ENCODE measurements at places on chromosomes 13 and 19.

GRCh38 chr13:42275098-42275471 lies 3.1 kb downstream of the AKAP11 start:
- DNase-seq, result no peak

GRCh38 chr13:112053167-112053743 lies 13.7 kb upstream of the SOX1 start:
- no peak for DNase-seq

DNA sequence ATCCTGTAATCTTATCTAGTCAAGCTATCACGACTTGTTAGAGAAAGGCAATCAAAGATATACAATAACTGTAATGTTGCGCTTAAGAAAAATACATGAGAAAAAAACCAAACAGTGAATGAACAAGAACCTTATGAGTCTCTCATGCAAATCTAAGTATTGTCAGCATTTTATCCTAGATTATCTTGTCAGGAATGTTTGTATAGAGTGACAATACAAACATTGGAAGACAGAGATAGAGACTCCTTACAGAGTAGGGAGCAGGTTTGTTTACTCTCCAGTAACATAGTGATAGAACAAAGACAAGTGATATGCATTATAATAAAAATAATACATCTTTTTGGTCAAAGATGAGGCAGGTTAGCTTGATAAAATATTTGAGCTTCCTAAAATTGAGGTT lies 444.8 kb downstream of the SLITRK5 start:
- no peak for DNase-seq

DNA sequence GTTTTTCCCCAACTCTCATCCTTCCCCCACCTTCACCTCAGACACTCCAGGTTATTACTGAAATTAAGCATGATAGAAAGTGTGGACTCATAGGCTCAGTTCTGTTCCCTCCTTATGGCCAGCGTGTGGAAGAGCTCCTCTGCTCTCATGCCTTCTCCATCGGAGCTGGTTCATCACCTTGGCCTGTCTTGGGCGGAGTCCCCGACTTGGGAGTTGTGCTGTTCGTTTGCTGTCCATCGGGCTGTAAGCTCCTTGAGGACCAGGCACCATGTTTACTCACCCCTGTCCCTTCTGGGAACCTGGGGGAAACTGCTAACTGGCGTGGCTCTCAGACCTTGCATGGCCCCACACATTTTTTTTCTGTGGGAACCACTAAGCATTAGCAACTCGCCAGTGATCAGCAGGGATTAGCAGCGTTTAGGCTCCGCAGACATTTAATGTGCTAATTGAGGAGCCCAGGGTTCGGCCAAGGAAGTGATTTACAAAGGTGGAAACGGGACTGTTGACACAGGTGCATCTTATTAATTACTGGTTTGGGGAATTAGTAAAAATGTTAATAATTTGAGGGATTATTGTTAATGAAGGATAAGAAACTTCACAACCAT lies 123.8 kb downstream of the TM9SF2 start:
- DNase-seq, result no peak

GRCh38 chr13:25171517-25172302 lies at the start of gene AMER2:
Gene AMER2 (minus strand): TSS chr13:25172288. CDS start chr13:25171619, 669 bp downstream.
- DNase-seq, result peak; percentile 66

- DNase-seq, result no peak
Observed at GRCh38 chr19:51722492-51722891, 1.3 kb downstream of the HAS1 start.

DNA sequence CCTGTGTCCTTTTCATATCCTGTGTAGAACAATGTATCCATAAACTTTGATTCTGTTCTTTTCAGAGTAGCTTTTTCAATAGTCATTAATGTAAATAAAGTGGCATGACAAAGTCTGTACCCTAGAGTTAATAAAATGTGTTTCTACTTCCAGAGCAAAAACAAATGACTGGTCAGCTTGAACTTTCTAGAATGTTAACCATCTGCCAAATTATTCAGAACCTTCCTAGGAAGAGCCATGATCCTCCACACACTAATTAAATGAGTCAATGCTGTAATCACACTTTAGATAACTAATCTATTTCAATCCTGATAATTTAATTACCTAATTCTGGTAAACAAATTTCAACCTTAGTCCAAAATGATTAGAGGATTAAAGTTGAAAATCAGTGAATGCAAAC lies 73.2 kb downstream of the DIAPH3 start:
- no peak for DNase-seq

DNA sequence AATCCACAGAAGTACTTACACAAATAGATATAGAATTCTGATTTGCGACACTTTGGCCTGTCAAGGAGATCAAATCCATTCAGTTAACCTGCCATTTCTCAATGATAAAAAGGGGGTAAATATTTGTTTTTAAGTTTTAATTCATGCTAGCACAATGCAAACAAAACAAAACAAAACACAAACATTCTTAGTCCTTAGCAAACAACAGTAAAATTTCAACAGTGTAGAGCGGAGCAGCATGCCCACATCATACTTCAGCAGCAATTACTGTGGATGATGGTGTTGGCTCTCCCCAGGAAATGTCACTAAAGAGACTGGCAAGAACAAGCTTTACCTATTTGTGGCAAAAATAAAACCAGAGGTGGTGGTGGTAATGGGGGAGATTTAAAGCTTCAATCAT lies 625.2 kb upstream of the PCDH20 start:
- peak; percentile 42 for DNase-seq

DNA sequence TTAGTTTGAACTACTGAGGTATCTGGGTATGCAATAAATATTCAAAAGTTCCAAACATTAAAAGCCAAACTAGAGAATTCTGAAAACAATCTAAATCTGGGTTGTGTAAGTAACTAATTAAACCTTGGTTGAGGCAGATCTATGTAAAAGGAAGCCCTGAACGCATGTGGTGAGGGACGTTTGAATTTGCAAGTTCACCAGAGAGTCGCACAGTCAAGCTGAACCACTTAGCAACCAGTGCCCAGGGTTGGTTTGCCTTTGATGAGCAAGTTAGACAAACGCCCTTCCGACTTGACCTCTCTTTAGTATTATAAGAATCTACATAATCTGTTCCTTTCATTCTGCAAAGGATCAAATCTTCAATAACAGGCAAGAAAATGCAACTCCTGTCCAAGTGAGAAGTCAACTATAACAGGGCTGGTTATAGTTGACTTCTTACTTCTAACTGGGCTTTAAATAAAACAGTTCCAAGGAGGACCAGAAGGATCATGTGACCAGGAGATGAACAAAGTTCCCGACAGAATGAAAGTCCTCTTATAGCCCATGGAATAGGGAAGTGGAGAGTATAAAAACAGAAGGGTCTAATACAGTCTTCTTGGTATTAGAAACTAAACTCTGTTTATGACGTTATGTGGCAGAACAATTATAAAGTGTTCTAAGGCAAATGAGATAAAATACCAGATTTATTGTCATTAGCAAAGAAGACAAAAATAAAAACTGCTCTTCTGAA lies 40.6 kb downstream of the PHF11 start:
- no peak for DNase-seq

GRCh38 chr13:41428155-41428554 lies 29.2 kb upstream of the RGCC start:
- DNase-seq, result no peak

- DNase-seq, result no peak
Observed at GRCh38 chr19:38799104-38799503, 10.1 kb downstream of the LGALS7B start.

GRCh38 chr13:28337166-28338005 lies 157.5 kb downstream of the FLT1 start:
- DNase-seq, result peak; percentile 5

DNA sequence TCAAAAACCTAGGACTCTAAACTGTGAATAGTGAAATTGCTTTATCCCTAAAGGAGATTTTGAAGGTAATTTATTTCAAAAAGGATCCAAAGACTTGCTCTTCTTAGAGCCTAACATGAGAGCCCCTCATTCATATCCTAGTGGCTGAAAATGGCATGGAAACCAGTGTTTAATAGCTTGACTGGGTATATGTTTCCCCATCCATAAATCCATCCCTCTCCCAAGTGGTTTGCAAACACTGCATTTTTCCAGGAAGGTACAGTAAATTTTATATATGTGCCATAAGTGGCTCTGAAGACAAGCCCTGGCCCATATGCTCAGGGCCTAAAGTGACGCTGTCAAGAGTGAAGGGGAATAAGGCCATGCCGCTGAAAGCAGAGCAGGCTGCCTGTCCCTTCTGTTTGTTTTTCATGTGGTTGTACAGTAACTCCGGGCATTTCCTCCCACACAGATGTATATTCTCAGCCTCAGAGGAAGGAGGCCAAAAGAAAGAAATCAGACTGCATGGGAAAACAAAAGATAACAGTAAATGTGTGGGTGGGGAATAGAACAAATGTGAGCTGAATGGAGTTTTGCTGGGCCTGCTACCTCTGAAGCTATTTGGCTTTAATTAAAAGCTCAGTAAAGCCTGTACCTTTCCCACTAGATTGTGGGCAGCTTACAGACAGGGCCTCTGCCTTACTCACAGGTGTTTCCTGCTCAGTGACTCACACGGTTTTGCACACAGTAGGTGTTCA lies 181.9 kb downstream of the PCDH9 start:
- no peak for DNase-seq
